ENCODE measurements at places on chromosomes 7 and 10.

GRCh38 chr10:114426476-114426875, 22.2 kb upstream of the AFAP1L2 start:
- DNase-seq: no peak

GRCh38 chr10:25493122-25493893, 318.5 kb downstream of the GPR158 start:
- no peak for DNase-seq

- no peak for DNase-seq
These were observed 21.7 kb downstream of the ADD3 start for GRCh38 chr10:110029450-110029849.

DNA sequence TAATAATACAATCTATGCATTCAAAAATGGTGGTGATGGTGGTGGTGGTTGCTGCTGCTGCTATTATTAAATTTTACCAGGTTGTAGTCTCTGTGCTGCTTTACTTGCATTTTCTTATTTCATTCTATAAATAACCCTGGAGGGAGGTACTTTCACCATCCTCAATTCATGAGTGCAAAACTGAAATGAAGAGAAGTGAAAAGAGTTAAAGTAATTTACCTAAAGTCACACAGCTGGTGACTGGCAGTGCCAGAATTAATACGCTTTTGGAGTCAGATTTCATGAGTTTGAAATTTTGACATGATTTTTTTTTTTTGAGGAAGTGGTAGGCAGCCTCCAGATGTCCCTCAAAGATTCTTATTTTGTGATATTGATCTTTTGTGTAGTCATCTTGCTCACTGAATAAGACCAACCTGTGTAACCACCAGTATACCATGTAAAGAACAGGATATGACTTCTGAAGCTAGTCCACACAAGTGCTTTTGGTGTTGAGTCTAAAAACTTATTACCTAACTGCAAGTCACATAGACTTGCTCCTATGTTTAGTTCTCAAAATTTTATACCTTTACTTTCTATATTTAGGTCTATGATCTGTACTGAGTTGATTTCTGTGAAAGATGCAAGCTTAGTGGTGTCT, 218.8 kb downstream of the ZWINT start:
- DNase-seq: no peak

DNA sequence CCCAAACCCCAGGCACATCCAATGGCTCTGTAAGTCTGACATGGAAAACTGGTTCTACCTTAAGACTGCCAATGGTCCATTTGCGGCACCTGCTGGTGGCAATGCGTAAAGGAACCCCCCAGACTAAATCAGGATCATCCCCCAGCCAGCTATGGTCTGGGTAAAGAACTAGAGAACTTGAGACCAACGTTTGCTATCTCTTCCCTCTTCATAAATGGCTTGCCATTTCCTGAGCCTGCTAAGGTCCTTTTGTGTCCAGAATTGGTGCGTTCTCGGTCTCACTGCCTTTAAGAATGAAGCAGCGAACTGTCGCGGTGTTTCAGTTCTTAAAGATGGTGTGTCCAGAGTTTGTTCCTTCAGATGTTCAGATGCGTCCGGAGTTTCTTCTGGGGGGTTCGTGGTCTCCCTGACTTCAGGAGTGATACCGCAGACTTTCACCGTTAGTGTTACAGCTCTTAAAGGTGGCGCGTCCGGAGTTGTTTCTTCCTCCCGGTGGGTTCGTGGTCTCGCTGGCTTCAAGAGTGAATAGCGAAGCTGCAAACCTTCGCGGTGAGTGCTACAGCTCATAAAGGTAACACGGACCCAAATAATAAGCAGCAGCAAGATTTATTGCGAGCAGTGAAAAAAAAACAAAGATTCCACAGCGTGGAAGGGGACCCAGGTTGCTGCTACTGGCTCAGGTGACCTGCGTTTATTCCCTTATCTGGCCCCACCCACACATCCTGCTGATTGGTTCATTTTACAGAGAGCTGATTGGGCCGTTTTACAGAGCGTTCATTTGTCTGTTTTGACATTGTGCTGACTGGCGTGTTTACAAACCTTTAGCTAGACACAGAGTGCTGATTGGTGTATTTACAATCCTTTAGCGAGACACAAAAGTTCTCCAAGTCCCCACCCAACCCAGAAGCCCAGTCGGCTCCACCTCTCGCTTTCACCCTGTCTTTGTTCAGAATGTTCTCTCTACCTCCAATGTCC, 95.4 kb downstream of the ELMO1 start:
- peak; percentile 67 for DNase-seq

GRCh38 chr7:131265227-131265626, 62.4 kb upstream of the MKLN1 start:
- DNase-seq: no peak

DNA sequence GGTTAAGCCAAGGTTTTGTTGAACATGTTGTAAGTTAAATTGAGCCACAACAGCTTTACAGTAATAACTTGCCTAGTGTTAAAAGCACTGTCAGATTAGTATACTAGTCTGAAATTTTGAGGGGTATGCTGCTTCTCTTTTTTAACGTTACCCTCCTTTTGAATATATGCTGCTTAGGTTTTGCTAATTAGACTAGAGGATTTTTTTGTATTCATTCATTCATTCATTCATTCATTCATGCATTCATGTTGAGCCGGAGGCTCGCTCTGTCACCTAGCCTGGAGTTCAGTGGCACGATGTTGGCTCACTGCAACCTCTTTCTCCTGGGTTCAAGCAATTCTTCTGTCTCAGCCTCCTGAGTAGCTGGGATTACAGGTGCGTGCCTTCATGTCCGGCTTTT, 24.7 kb downstream of the DNAJB6 start:
- DNase-seq: no peak

DNA sequence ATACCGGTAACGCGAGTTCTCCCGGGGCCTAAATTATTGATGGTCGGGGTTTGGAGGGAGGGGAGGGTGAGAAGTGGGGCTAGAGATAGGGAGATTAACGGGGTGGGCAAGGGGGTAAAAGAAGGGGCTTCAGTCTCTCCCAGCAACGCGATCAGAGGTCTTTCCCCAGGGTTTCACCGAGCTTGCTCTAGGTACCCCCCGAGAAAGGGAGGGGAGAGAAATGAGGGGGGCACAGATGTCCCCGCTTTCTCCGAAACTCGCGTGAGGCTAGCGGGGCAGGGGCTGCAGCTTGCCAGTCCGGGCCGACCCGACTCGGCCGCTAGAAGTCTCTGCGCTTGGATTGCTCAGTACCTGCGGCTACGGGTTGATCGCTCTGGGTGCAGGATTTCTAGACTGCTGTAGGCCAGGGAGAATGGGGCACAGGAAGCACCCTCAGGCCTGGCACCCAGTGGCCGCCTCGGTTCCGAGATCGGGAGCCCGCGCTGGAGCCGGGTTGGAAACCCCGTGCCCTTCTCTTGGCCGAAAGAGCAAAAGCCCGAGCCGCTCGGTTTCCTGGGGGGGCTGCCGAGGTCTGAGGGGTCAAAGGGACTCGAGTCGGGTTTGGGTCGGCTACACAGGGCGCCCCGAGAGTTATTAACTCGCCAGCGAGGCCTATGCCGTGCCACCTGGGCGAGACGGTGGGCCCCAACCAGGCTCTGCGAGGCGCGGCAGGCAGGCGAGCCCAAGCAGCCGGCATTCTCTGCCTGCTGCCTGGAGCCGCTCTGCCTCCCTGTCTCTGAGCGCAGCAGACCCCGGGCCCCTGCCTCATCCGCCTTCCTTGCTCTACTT, 3.1 kb downstream of the PAX2 start:
- no peak for DNase-seq

DNA sequence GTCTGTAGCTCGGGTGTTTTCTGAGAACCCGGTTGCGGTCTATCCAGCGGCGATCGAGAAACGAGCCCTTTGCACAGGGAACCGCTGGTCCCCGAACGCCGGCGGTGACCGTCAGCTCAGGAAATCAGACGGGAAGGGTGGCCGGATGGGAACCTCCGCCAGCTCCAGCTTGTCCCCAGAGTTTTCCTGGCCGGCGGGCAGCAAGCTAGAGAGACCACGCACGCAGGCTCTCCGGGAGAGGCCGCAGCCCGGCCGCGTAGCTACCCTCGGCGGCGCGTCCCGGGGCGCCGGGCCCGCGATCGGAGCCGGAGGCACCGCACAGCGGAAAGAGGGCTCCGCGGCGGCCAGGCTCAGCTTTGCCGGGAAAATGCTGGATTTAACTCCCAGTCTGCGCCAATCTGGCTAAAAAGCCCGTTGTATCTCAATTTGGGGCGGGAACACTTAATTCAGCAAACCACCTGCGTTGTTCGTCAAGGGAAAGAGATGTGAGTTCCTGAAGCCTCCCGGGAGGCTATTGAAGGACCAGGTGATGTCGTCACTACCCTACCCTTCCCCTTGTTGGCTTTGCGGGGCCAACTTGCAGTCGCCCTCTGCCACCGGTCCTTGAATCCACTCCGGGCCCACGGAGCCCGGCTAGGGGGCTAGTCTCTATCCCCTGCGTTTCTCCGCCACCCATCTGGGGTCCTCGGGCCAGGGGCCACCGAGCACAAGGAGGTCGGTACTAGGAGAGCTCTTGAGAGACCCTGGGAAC, 859 bp upstream of the CH25H start:
- DNase-seq: no peak

GRCh38 chr10:29636178-29636577, 1.4 kb upstream of the SVIL start:
- no peak for DNase-seq

- DNase-seq: no peak
These were observed 21.1 kb upstream of the SH2D4B start for GRCh38 chr10:80516506-80517075.

DNA sequence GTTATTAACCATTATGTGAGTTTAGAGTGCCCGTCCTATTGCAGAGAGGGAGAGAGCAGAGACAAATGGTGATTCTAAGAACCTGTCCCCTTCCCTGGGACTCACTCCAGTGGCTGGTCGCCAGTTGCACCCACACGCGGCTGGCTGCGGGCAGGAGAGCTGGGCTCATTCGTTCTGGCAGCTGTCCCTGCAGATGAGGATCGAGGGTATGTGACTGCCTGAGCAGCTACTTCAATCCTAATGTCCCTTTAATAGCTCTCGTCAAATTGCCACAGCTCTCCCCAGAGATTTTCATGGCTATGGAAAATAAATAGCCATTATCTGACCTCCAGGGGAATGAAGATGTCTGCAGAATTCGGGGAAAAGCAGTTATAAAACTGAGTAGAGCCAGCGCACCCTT, 41.6 kb downstream of the RBM28 start:
- DNase-seq: no peak

DNA sequence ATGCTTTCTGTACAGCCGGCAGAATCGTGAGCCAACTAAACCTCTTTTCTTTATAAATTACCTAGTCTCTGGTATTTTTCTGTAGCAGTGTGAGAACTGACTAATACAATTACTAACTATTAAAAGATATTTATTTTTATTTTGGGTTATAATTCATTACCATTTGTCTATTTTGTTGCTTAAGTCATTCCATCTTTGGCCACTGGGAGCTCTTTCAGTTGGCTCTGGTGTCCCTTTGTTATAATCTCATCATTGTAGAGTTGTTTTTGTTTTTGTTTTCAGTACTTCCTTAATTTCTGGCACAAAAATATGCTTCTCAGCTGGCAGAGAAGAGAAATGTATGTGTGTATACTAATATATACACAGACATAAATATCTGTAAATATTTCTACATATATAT, 807.9 kb upstream of the MBL2 start:
- DNase-seq: no peak

GRCh38 chr7:132004529-132004928, 448.1 kb upstream of the PODXL start:
- DNase-seq: no peak

DNA sequence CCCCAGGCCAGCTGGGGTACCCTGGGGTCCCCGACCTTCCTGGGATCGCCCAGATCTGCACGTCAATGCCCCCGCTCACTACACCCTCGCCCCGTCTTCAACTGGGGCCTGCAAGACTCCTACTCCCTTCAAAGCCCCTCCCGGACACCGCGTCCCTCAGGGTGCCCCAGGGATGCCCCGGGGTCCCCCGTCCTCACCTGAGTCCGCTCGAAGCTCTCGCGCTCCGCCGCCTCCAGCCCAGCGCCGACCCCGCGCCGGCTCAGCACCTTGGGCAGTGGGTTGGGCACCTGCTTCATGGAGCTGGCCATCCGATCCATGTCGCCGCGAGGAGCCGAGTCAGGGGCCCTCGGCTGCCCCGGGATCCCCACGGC, at the start of gene HIP1:
Gene HIP1, minus strand, starts transcription at position 338 of the 371 bp plus-strand sequence. Its CDS starts 21 bp downstream, at position 317.
- DNase-seq: no peak

GRCh38 chr7:85392326-85392725, 205.5 kb upstream of the SEMA3D start:
- no peak for DNase-seq

GRCh38 chr10:88687853-88688467, 18.1 kb upstream of the LIPK start:
- no peak for DNase-seq

- no peak for DNase-seq
These were observed 89.1 kb upstream of the TRIM24 start for GRCh38 chr7:138370956-138371355.

GRCh38 chr10:96440361-96441292, 73.1 kb downstream of the TLL2 start:
- DNase-seq: no peak

DNA sequence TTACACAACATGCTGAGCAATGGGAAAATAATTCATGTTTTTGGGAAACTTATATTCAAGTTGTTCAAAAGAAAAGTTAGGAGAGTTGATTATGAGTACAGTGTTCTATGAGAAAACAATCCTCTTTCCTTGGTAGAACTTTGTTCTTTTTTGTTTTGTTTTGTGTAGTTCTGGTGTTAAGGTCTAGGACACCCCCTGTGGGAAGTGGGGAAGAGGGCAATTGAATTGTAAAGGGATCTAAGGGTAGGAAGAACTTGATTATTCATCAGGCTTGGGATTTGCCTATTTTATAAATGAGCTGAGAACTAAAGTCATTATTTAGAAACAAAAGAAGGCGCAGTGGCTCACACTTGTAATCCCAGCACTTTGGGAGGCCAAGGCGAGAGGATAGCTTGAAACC, 25.9 kb upstream of the CDK13 start:
- DNase-seq: no peak

Measured in effector CD4-positive, alpha-beta T cell (primary cell).